Panc1 (cell line): ENCODE measurements at places on chromosomes 3 and 15. TPM values are rescaled to one million over a fixed set of nuclear protein-coding genes. Genes with fewer than 3 reads are reported as not detected.
A peak's percentile ranks its signal among the peaks of the same experiment; 100 is the strongest.

The SLC28A1 gene
- not detected for total RNA-seq

The RAD51 gene
- 30.3 TPM for total RNA-seq

DNA sequence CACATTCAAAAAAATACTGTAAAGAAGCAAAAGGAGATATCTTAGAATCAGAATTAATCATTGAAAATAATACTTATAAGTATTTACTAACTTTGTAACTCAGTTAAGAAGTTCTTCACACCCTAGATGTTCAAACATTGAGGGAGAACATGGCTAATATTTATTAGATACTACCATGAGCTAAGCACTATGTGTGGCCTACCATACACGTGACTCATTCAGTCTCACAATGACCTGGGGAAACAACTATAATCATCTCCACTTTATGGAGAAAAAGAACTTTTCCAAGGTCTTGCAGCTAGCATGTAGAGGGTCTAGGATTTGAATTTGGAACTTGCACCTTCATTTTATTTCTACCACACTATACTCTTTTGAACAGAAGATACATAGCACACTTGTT lies 361.9 kb upstream of the CFAP20DC start:
- H3K4me1 ChIP-seq: no peaks in the 10 kb centered on the region
- no peak overlapping the region for H3K27ac ChIP-seq
- no peaks in the 10 kb centered on the region for H3K27me3 ChIP-seq
- DNase-seq: no peak

The DAZL gene
- not detected for total RNA-seq

DNA sequence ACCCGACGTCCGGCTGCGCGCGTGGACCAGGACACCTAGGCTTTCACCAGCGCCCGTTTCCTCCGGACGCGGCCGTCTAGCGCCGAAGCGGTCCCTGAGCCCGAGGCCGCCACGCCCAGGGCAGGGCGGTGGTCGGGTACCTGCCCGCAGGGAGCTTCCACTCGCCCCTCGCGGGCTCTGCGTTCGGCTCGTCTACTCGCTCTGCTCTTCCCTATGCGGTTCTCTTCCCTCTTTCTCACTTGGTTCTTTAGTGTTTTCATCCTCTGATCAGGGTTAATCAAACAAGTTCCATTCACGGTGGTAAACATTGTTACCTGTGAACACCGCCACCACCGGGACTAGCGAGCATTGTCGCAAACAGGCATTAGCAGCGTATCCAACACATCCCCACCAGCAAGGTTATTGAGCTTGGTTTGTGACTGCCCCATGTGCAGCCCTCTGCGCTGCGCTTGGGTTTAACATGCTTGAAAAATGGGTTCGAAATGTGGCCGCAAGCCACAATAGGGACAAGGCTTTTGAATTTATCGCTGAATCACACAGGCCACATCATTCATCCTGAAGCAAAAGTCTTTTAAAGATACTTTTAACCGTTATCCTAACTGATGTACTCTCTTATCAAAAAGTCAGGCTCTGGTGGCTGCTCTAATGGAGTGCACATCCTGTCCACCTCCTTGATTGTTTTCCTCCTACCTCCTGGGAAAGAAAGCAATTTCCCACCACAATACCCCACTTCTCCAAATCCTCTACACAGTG lies 843 bp upstream of the CD47 start:
- no peaks in the 10 kb centered on the region for H3K27me3 ChIP-seq
- no peak for DNase-seq
- H3K27ac ChIP-seq: peak overlapping the region; percentile 84
- H3K4me1 ChIP-seq: peaks cover 19% of the 10 kb centered on the region; the same call in 1 of the 2 replicates
- H3K36me3 ChIP-seq: no peaks in the 10 kb centered on the region
- peak overlapping the region; percentile 90 for H3K4me3 ChIP-seq

GRCh38 chr3:66582721-66583423 lies 82.0 kb upstream of the LRIG1 start:
- no peak overlapping the region for H3K4me3 ChIP-seq
- no peak overlapping the region for H3K27ac ChIP-seq
- H3K27me3 ChIP-seq: no peaks in the 10 kb centered on the region
- H3K36me3 ChIP-seq: no peaks in the 10 kb centered on the region

The KLF13 gene
- 78.6 TPM for total RNA-seq

DNA sequence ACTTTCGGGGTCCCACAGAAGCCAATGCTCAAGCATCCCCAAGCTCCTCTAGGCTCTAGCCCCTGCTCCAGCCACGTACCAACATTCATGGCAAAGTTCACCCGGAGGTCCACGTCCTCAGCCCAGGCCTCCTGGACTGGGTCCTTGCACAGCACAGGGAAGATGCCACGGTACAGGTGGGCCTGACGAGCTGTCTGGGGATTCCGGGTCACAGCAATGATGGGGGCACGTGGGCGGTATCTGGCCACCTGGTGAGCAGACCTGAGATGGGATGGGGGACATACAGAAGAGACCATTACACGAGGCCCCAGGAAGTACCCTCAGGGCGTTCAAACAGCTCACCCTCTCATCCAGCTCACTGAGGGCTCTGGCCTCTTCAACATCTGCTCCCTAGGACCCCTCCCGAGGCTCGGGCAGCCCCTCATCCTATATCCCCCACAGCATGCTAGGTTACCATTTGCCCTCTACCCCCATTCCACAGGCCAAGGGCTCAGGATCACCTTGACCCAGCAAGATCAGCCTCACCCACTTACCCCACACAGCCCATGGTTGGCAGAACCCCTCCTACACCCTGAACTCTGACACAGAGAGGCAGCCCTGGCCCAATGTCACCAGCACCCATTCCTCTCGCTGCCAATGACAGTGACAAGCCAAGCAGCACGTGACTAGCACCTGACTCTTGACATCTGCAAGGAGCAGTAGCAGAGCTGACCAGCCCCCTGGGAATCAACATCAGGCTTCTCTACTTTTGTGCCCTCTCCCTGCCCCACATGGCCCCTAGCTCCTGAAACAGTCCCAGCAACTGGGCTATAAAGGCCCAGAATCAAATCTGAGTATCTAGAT lies 3.0 kb upstream of the GRAMD2A start:
- peaks cover 31% of the 10 kb centered on the region for H3K4me1 ChIP-seq
- H3K36me3 ChIP-seq: peaks cover 49% of the 10 kb centered on the region
- no peaks in the 10 kb centered on the region for H3K27me3 ChIP-seq

DNA sequence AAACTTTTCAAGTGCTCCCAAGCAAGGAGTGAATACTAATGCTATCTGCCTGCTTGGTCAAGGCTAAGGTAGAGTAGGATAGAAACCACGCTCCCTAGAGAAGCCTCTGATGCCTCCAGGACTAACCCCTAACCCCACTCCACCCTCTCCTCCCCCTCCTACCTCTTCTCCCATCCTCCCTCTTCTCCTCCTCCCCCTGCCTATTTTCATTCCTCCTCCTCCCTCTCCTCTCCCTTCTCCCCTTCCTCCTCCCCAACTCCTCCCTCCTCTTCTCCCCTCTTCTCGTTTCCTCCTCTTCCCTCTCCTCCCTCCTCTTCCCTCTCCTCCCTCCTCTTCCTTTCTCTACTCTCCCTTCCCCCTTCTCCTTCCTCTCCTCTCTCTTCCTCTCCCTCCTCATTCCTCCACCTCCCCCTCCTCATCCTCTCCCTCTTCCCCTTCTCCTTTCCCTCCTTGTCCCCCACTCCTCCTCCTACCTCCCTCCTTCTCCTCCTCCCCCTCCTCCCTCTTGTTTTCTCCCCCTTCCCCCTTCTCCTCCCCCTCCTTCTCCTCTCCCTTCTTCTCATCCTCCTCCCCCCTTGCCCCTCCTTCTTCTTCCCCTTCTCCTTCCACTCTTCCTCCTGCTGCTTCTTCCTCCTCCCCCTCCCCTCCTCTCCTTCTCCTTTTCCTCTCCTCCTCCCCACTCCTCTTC lies 12.8 kb upstream of the MEX3B start:
- no peak overlapping the region for H3K4me3 ChIP-seq
- no peak overlapping the region for H3K27ac ChIP-seq
- no peaks in the 10 kb centered on the region for H3K36me3 ChIP-seq
- peaks cover 30% of the 10 kb centered on the region for H3K27me3 ChIP-seq
- DNase-seq: no peak

The C3orf49 gene
- not detected for total RNA-seq

DNA sequence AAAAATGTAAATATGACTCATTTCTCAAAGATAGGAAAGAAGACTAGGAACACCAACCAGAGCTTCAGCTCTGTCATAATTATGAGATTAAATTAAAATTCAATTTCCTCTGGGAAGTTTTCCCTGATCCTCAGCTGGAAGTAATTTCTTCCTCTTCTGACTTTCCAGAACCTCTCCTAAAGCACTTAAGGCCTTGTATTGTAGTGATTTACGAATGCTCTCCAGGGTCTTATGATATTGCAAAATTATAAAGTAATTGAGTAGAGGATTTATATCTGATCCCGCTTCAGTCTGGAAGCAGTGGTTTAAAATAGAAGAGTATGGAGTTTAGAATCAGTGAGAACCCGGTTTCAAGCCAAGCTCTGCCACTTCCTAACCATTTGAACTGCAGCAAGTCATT lies 279.8 kb downstream of the ZPLD1 start:
- no peak overlapping the region for H3K27ac ChIP-seq
- no peak overlapping the region for H3K4me3 ChIP-seq
- H3K27me3 ChIP-seq: no peaks in the 10 kb centered on the region
- no peak for DNase-seq

The LSMEM2 gene
- total RNA-seq: not detected

DNA sequence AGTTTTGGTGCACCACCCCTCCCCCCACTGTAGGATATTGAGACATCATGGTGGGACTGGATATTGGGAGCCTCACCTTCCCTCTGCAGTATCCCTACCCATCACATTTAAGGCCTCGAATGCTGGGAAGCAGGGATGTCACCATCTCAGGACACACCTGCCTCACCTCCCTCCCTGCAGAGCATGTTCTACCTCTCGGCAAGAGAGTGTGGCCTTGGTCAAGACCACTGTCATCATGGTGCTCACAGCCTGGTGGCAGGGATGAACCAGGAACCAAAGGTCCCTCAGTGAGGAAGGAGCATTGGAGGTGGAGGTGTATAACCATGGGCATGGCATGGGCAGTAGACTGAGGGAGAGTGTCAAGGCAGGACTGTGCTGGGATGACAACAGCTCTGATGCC lies 104.8 kb downstream of the CORO2B start:
- H3K27ac ChIP-seq: no peak overlapping the region
- no peak for DNase-seq
- H3K27me3 ChIP-seq: no peaks in the 10 kb centered on the region; the same call in 1 of the 2 replicates
- H3K4me1 ChIP-seq: no peaks in the 10 kb centered on the region

- H3K36me3 ChIP-seq: no peaks in the 10 kb centered on the region
- H3K4me3 ChIP-seq: no peak overlapping the region
- no peak overlapping the region for H3K27ac ChIP-seq
- no peak for DNase-seq
- H3K4me1 ChIP-seq: no peaks in the 10 kb centered on the region
Observed at GRCh38 chr15:81182756-81183438, 13.8 kb upstream of the IL16 start.

GRCh38 chr3:127706785-127707351 lies 34.1 kb downstream of the ABTB1 start:
- no peak overlapping the region for H3K4me3 ChIP-seq
- DNase-seq: no peak
- H3K36me3 ChIP-seq: no peaks in the 10 kb centered on the region
- no peaks in the 10 kb centered on the region for H3K4me1 ChIP-seq
- no peak overlapping the region for H3K27ac ChIP-seq

The PTX3 gene
- 2.1 TPM for total RNA-seq

The CKMT1A gene
- 4.6 TPM for total RNA-seq

- peak overlapping the region; percentile 89 for H3K27ac ChIP-seq
- peaks cover 4% of the 10 kb centered on the region for H3K36me3 ChIP-seq
- no peak for DNase-seq
- H3K4me3 ChIP-seq: peak overlapping the region; percentile 87
Observed at GRCh38 chr3:51386852-51387229, 1.8 kb downstream of the MANF start.

- H3K27ac ChIP-seq: no peak overlapping the region
- H3K27me3 ChIP-seq: no peaks in the 10 kb centered on the region
- no peak overlapping the region for H3K4me3 ChIP-seq
- no peaks in the 10 kb centered on the region for H3K36me3 ChIP-seq
- no peaks in the 10 kb centered on the region for H3K4me1 ChIP-seq
Observed at GRCh38 chr3:184636741-184637316, 75.0 kb downstream of the MAGEF1 start.

The COL6A6 gene
- total RNA-seq: not detected

GRCh38 chr3:16842272-16843270 lies 42.2 kb upstream of the PLCL2 start:
- H3K4me3 ChIP-seq: no peak overlapping the region
- no peak for DNase-seq
- no peak overlapping the region for H3K27ac ChIP-seq
- H3K36me3 ChIP-seq: no peaks in the 10 kb centered on the region
- no peaks in the 10 kb centered on the region for H3K27me3 ChIP-seq
- no peaks in the 10 kb centered on the region; the same call in 1 of the 2 replicates for H3K4me1 ChIP-seq

GRCh38 chr3:82939491-82940097 lies 1178.1 kb upstream of the GBE1 start:
- H3K4me1 ChIP-seq: no peaks in the 10 kb centered on the region
- H3K27ac ChIP-seq: no peak overlapping the region
- H3K36me3 ChIP-seq: no peaks in the 10 kb centered on the region
- H3K4me3 ChIP-seq: no peak overlapping the region

The SNTN gene
- not detected for total RNA-seq

The ERC2 gene
- total RNA-seq: 0.33 TPM

- no peaks in the 10 kb centered on the region for H3K27me3 ChIP-seq
- H3K27ac ChIP-seq: no peak overlapping the region
- H3K4me3 ChIP-seq: no peak overlapping the region
- peaks cover 20% of the 10 kb centered on the region for H3K36me3 ChIP-seq
- no peak for DNase-seq
Observed at GRCh38 chr3:100754563-100755334, 45.5 kb downstream of the TFG start.

DNA sequence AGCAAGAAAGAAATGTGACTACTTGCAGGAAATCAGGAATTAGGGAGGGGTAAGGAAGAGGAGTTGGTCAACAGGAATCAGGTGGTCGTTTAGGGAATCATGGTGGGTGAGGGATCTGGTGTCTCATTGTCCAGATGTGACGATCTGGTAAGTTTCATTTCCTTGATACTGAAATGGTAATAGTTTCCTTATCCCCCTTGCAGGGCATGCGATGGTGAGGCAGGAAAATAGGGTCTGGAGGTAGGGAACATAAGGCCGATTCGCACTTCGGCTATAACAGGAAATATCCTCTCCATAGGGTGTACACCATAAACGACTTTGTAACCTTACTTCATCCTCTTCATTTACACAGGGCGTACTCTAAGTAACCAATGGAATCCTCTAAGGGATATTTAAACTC lies 574 bp upstream of the LRRC34 start:
- H3K4me1 ChIP-seq: peaks cover 17% of the 10 kb centered on the region; the same call in 1 of the 2 replicates
- no peaks in the 10 kb centered on the region; the same call in 1 of the 2 replicates for H3K27me3 ChIP-seq
- H3K4me3 ChIP-seq: peak overlapping the region; percentile 39
- H3K36me3 ChIP-seq: no peaks in the 10 kb centered on the region
- no peak for DNase-seq

The GAP43 gene
- total RNA-seq: not detected

The CD96 gene
- not detected for total RNA-seq

DNA sequence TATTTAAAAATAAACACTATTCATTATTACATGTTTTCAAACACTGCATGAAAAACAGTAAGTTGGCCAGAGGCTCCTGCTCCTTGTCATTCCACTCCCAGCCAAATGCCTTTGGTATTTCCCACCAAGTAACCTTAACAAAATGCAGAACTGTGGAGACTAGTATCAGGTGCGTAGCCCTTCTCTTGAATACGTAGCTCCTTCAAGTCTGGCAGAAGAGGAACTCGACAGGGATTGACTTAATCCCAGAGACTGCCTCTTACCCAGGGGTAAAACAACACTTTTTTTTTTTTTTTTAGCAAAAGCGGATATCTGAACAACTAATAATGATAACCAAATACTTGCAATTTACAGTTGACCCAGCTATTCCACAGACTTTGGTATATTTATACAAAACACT lies 738 bp downstream of the COMMD2 start:
- H3K4me3 ChIP-seq: peak overlapping the region; percentile 95
- peak overlapping the region; percentile 94 for H3K27ac ChIP-seq
- DNase-seq: no peak
- H3K4me1 ChIP-seq: peaks cover 15% of the 10 kb centered on the region
- H3K27me3 ChIP-seq: no peaks in the 10 kb centered on the region
- peaks cover 30% of the 10 kb centered on the region for H3K36me3 ChIP-seq

The SPCS1 gene
- 93.2 TPM for total RNA-seq

The CCDC50 gene
- 89.3 TPM for total RNA-seq
